Stimulated activated CD4-positive, alpha-beta T cell treated with anti-CD3 and anti-CD28 coated beads, Interleukin-4, amount 100 ng/mL, for 24 hours (primary cell): ENCODE measurements at places on chromosomes 6 and 20.

DNA sequence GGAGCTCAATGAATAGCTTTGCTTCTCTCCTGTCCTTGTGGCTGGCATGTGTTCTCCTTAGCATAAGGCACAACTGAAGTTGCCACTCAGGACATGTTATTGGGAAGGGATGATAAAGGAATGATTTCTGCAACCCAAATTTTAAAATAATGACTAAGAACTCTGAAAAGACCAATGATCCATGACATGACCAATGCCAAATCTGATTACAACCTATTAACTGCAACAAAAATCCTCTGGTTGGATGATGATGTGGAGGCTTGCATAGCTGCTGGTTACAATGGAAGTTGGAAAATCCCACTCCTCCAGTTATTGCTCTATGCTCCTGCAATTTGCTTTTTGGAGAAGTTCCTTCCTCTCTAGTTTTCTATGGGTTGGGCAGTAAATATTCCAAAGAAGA is 63.4 kb upstream of the FBXL4 start:
- no peak for DNase-seq

- DNase-seq: no peak
Measured at GRCh38 chr6:72061286-72061685, 174.9 kb downstream of the RIMS1 start.

DNA sequence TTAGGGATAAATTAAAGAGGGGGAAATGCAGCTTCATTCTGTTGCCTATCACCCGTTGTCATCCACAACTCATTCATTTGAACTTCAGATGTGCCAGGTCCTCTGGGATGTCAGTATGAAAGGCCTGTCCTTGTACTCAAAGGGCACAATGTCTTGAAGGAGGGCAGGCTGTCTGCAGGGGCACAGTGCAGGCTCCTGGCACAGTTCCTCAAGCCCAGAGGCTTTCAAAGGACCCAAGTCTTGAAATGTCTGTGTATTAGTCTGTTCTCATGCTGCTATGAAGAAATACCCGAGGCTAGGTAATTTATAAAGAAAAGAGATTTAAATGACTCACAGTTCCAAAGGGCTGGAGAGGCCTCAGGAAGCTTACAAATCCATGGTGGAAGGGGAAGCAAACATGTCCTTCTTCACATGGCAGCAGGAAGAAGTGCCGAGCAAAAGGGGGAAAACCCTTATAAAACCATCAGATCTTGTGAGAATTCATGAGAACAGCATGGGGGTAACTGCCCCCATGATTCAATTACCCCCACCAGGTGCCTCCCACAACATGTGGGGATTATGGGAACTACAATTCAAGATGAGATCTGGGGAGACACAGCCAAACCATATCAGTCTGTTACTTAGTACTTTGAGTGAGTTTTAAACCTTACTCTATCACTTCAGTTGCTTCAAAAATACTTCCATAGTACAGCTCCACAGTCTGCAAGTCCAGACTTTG is 9.4 kb downstream of the SNX9 start:
- DNase-seq: no peak

DNA sequence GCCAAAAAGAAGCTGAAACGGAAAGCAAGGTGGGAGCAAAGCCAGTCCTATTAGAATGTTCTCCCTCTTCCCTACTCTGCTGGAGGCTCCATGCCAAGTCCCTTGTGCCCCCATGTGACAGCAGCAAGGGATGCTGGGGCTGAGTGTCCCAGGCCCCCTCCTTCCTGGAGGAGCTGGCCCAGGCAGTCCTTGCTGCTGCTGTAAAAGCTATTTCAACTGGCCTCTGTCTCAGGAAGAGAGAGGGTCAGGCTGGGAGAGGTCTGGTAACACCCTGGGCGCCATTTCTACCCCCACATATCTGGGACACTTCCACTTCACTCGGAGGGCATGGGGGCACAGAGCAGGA is 25.0 kb downstream of the TTBK1 start:
- DNase-seq: no peak

GRCh38 chr6:21331235-21331634 is 262.3 kb upstream of the SOX4 start:
- DNase-seq: no peak

DNA sequence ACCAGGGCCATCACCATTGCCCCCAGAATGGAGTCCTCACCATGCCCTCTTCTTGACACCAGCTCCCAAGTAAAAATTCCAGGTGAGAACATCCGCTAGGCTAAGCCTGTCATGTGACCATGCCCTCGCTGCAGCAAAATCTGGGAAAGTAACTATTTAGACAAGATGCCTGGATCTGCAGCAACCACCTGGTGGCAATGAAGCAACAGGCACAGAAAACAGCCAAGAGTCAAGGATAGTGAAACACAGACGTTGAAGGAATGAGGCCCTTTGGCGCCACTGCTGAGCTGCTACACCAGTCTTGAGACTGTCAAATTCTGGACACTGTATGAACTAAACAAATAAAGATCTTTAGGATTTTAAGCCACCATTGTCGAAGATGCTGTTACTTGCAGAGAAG is 30.1 kb upstream of the TGM6 start:
- DNase-seq: no peak

DNA sequence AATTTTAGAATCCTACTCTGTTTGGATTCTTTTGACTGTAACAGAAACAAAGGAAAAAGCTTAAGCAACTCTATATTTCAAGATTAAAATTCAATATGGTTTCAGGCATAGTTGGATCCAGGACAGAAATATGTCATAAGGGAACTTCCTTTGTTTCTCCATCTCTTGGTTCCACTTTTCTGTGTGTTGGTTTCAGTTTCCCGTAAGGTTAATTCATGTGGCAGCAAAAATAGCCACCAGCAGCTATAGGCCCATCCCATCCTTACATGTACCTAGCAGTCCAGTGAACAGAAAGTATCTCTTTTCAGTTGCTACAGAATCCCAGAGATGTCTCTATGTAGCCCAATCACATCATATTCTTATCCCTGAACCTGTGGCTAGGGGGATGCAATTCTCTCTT is 8.8 kb upstream of the FAM8A1 start:
- no peak for DNase-seq

DNA sequence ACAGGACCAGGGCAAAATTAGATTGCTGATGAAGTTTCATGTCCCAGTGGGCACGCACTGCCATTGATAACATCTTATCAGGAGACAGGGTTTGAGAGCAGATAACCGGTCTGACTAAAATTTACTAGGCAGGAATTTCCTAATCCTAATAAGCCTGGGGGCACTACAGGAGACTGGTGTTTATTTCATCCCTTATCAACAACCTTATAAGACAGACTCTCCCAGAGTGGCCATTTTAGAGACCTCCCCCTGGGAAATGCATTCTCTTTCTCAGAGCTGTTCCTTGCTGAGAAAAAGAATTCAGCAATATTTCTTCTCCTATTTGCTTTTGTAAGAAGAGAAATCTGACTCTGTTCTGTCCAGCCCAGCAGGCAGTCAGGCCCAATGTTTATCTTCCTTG is 423.4 kb upstream of the IMPG1 start:
- no peak for DNase-seq

- peak; percentile 37 for DNase-seq
Measured at GRCh38 chr6:52394251-52394666, 25.9 kb upstream of the EFHC1 start.

DNA sequence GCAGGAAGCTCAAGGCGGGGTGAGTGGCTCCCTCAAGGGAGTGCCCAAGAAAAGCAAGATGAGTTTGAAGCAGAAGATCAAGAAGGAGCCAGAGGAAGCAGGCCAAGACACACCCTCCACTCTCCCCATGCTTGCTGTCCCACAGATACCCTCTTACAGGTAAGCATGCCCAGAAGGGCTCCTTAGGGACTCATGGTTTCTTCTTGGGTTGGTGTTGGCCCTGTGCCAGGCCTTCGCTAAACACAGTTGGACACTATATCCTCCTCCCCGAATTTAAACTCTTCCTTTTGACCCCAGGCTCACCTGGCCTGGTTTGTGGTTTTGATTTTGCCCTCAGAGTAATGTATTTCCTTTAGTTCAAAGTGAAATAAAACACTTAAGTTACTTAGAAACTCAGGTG is 5.1 kb downstream of the BRPF3 start:
- DNase-seq: no peak
